ENCODE measurements at places on chromosomes 12 and 14. TPM values are rescaled to one million over a fixed set of nuclear protein-coding genes. Genes with fewer than 3 reads are reported as not detected.

Gene PLA2G1B
- total RNA-seq, result not detected

Gene MYH6
- total RNA-seq, result 1.6 TPM

Gene TEX52
- total RNA-seq, result not detected

Gene IFNG-AS1
- total RNA-seq, result not detected

Gene SIX6
- total RNA-seq, result not detected

Gene PRKAG1
- total RNA-seq, result 24.0 TPM

Gene SRRM4
- 3.6 TPM for total RNA-seq

Gene RNASE7
- not detected for total RNA-seq

Gene KIF26A
- 96.9 TPM for total RNA-seq

GRCh38 chr12:52232203-52232673, 805 bp upstream of the KRT7 start:
- peak overlapping the region; percentile 16 for H3K4me3 ChIP-seq
- no peaks in the 10 kb centered on the region for H3K36me3 ChIP-seq
- no peak overlapping the region for H3K27ac ChIP-seq
- peaks cover 21% of the 10 kb centered on the region for H3K27me3 ChIP-seq
- DNase-seq, result no peak

DNA sequence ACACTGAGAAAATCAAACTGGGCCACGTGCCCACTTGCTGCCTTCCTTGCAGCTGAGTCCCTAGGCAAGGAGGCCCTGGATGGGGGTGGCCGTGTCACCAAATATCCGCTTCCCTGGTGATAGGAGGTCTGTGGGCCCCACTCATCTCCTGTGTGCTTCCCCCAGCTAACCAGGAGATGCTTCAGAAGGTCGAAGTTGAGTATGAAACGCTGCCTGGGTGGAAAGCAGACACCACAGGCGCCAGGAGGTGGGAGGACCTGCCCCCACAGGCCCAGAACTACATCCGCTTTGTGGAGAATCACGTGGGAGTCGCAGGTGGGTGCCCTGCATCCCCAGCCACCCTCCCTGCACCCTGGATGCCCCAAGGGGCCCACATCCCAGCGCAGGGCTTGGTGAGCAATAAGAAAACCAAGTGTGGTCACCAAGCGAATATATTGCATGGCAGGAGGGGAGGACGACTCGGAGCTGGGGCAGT, 6.8 kb upstream of the SIVA1 start:
- H3K27me3 ChIP-seq, result peaks cover 3% of the 10 kb centered on the region
- H3K4me3 ChIP-seq, result no peak overlapping the region
- no peaks in the 10 kb centered on the region for H3K4me1 ChIP-seq
- H3K27ac ChIP-seq, result no peak overlapping the region

DNA sequence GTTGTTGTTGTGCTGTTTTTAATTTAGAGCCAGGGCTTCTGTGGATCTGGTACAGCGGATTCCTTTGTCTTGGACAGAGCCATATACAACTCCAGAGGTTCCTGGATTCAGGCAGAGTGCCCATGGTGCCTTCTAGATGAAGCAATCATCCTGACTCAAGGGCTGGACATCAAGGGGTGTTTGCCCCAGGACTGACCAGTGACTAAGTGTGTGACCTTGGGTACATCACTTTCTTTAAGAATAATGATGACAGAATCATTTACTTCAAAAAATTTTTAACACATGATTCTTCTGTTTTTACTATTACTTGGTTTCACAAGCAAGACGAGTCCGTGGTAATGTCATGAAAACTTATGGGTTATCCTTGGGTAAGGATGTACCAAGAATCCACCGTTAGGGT, 397.3 kb downstream of the ZFP36L1 start:
- no peak for DNase-seq
- H3K4me1 ChIP-seq, result peaks cover 30% of the 10 kb centered on the region
- no peaks in the 10 kb centered on the region for H3K36me3 ChIP-seq

DNA sequence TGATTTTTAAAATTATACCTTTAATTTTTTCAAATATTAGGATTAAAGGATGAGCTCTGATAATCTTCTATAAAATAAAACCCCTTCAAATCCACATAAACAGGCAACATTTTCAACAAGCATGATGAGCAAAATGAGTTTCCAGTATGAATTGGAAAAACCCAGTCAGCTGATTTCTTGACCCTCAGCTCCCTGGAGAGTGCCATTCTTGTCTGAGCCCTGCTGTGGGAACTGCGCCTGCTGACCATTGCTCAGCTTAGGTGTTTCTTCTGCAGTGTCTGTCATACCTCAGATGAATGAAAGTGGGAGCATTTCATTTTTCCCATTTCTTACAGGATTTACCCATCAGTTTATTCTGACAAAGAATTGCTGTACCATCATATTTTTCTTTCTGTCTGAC, 27.6 kb downstream of the MAPKAPK5 start:
- H3K27ac ChIP-seq, result no peak overlapping the region
- no peaks in the 10 kb centered on the region for H3K27me3 ChIP-seq
- H3K4me1 ChIP-seq, result peaks cover 2% of the 10 kb centered on the region
- peaks cover 37% of the 10 kb centered on the region for H3K36me3 ChIP-seq
- DNase-seq, result no peak
- H3K4me3 ChIP-seq, result no peak overlapping the region

- no peaks in the 10 kb centered on the region for H3K36me3 ChIP-seq
- no peaks in the 10 kb centered on the region for H3K4me1 ChIP-seq
- no peaks in the 10 kb centered on the region for H3K27me3 ChIP-seq
- H3K4me3 ChIP-seq, result no peak overlapping the region
- DNase-seq, result no peak
These were observed 209.1 kb downstream of the CCDC59 start for GRCh38 chr12:82149045-82149444.

GRCh38 chr12:101243074-101243473, 33.0 kb upstream of the SLC5A8 start:
- H3K27ac ChIP-seq, result no peak overlapping the region
- H3K4me1 ChIP-seq, result peaks cover 5% of the 10 kb centered on the region
- no peaks in the 10 kb centered on the region for H3K27me3 ChIP-seq
- no peak overlapping the region for H3K4me3 ChIP-seq
- H3K36me3 ChIP-seq, result peaks cover 4% of the 10 kb centered on the region

- H3K4me1 ChIP-seq, result peaks cover 4% of the 10 kb centered on the region
- H3K27me3 ChIP-seq, result peaks cover 2% of the 10 kb centered on the region
- H3K27ac ChIP-seq, result no peak overlapping the region
- no peaks in the 10 kb centered on the region for H3K36me3 ChIP-seq
These were observed 16.7 kb downstream of the NEUROD4 start for GRCh38 chr12:55036326-55037115.

GRCh38 chr12:111085096-111085495, 164.7 kb upstream of the MYL2 start:
- H3K27me3 ChIP-seq, result peaks cover 3% of the 10 kb centered on the region
- H3K36me3 ChIP-seq, result no peaks in the 10 kb centered on the region
- no peak overlapping the region for H3K27ac ChIP-seq
- H3K4me1 ChIP-seq, result no peaks in the 10 kb centered on the region
- no peak for DNase-seq
- H3K4me3 ChIP-seq, result no peak overlapping the region

GRCh38 chr12:43621262-43621661, 69.3 kb upstream of the ADAMTS20 start:
- no peaks in the 10 kb centered on the region for H3K36me3 ChIP-seq
- no peaks in the 10 kb centered on the region for H3K4me1 ChIP-seq
- no peak overlapping the region for H3K27ac ChIP-seq
- no peak for DNase-seq

- H3K4me1 ChIP-seq, result no peaks in the 10 kb centered on the region
- no peak overlapping the region for H3K4me3 ChIP-seq
- no peak for DNase-seq
These were observed 59.7 kb downstream of the SCFD1 start for GRCh38 chr14:30681752-30682355.

DNA sequence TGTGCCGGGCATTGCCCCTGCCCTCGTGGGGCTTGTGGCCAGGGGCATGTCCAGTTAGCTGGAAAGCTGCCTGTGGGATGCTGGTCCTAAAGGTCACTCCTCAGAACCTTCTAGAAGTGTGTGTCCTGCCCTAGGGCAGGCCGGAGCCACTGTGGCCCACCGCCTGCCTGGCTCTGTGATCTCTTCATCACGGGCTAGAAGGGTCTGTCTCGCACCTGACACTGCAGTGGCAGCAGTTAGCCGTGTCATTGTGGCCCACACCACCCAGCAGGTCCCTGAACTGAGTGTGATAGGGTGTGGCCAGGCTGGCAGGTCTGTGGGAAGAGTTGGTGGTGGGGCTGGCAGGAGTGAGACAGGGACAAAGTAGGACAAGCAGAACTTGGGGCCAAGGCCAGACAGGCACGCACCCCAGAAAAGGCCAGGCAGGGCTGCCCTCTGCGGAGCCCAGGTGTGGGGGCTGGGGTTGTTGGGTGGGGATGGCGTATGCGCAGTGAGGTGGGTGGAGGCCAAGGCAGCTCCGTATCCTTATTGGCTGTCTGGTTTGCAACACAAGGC, 41.2 kb downstream of the ADGRD1 start:
- no peak overlapping the region for H3K27ac ChIP-seq
- H3K27me3 ChIP-seq, result peaks cover 14% of the 10 kb centered on the region

DNA sequence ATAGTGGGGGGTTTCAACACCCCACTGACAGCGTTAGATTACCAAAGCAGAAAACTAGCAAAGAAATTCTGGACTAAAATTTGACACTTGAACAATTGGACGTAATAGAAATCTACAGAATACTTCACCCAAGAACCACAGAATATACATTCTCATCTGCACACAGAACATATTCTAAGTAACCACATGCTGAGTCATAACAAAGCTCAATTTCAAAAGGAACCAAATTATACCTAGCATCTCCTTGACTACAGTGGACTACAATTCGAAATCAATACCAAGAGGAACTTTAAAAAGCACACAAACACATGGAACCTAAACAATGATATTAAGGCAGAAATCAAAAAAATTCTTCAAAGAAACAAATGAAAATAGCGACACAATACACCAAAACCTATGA, 871.6 kb upstream of the MDGA2 start:
- no peaks in the 10 kb centered on the region for H3K4me1 ChIP-seq
- no peak overlapping the region for H3K27ac ChIP-seq
- DNase-seq, result no peak
- H3K4me3 ChIP-seq, result no peak overlapping the region

DNA sequence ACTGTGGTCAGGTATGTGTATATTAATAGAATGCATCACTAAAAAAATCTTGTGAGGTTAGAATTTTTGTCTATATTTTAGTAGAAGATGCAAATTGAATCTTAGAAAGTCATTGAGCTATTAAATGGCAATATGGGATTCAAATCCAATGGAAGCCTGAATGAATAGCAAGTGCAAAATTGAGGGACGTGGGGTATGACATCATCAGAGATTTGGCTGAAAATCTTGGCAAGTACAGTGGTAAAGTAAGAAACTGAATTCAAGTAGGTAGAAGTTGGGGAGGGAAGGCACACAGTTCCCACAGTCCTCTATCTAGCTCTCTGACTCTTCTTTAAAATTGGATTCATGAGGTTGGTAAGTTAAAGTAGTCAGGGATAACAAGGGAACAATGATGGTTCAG, 97.4 kb upstream of the SSTR1 start:
- no peak overlapping the region for H3K27ac ChIP-seq
- H3K27me3 ChIP-seq, result peaks cover 1% of the 10 kb centered on the region
- no peaks in the 10 kb centered on the region for H3K4me1 ChIP-seq

DNA sequence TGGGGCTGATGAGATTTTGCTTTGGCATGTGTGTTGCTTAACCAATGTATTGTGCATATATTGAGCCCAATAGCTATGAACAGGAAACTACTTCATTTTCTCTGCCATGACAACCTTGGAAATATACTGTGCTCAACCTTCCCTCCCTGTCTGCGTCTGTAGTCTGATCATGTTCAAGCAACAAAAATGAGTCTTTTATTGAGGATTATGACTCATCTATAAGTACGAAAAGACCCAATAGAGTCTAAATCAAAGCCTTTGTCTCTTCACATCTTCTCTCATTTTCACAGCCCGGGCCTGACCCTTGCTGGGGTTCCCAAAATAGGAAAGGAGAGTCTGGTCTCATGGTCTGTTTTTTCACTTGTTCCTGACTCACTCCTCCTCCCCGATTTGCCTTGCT, 158.2 kb downstream of the CAND1 start:
- no peak overlapping the region for H3K27ac ChIP-seq
- DNase-seq, result no peak
- no peaks in the 10 kb centered on the region for H3K4me1 ChIP-seq
- no peaks in the 10 kb centered on the region for H3K36me3 ChIP-seq
- no peak overlapping the region for H3K4me3 ChIP-seq

- H3K27ac ChIP-seq, result no peak overlapping the region
- H3K27me3 ChIP-seq, result peaks cover 3% of the 10 kb centered on the region
- peaks cover 12% of the 10 kb centered on the region for H3K4me1 ChIP-seq
- peaks cover 5% of the 10 kb centered on the region for H3K36me3 ChIP-seq
- no peak for DNase-seq
These were observed 27.8 kb downstream of the NPC2 start for GRCh38 chr14:74465335-74465734.

GRCh38 chr14:90061685-90062126, at the start of gene KCNK13:
Gene KCNK13, plus strand, starts transcription at chr14:90061994. Its CDS starts 212 bp downstream, at chr14:90062206.
- peaks cover 12% of the 10 kb centered on the region for H3K36me3 ChIP-seq
- H3K27me3 ChIP-seq, result peaks cover 23% of the 10 kb centered on the region
- peak; percentile 12 for DNase-seq
- peaks cover 9% of the 10 kb centered on the region for H3K4me1 ChIP-seq

DNA sequence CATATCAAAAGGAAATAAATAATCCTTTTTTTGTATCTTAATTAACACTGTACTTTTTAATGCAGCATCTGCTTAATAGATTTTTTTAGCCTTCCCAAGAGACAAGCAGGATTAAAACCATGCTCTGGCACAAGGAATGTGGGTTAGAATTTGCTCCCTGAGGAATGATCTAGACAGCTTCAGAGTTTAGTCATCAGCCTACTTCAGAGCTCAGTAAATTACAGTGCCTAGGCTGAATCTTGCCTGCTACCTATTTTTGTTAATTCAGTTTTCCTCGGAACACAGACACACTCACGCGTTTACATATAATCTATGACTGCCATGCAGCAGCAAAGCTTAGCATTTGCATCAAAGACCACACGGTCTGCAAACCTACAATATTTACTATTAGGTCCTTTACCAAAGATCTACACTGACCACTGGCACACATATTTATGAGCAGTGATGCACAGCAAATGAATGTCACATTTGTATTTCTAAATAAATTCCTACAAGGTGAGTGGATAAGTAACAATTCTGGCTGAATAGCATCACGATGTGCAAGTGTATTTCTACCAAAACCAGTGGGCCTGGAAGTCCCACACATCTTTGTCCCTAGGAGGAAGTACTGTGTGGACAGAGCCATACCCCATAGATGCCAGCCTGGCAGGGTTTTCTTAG, 309.8 kb upstream of the TMEM132C start:
- H3K36me3 ChIP-seq, result no peaks in the 10 kb centered on the region
- H3K27me3 ChIP-seq, result no peaks in the 10 kb centered on the region
- no peak overlapping the region for H3K27ac ChIP-seq
- H3K4me1 ChIP-seq, result no peaks in the 10 kb centered on the region
- no peak overlapping the region for H3K4me3 ChIP-seq

- no peak overlapping the region for H3K4me3 ChIP-seq
- no peak for DNase-seq
- peaks cover 9% of the 10 kb centered on the region for H3K4me1 ChIP-seq
- H3K36me3 ChIP-seq, result no peaks in the 10 kb centered on the region
These were observed 5.2 kb upstream of the FOS start for GRCh38 chr14:75273272-75274049.

DNA sequence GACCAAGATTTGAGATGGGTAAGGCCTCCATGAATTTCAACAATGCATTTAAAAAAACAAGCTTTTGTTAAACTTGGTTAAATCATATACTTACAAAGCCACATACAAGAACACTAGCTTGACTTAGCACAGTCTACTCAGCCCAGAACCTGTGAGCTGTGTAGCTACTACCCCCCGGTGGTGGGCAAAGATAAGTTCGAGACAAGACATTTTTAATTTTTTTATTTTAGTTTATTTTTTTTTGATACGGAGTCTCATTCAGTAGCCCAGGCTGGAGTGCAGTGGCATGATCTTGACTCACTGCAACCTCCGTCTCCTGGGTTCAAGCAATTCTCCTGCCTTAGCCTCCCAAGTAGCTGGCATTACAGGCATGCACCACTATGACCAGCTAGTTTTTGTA, 3.7 kb upstream of the NECAP1 start:
- no peaks in the 10 kb centered on the region for H3K36me3 ChIP-seq
- peak; percentile 54 for DNase-seq
- no peak overlapping the region for H3K27ac ChIP-seq
- H3K27me3 ChIP-seq, result peaks cover 3% of the 10 kb centered on the region
- no peak overlapping the region for H3K4me3 ChIP-seq
